ENCODE measurements at places on chromosomes 13 and 19.

DNA sequence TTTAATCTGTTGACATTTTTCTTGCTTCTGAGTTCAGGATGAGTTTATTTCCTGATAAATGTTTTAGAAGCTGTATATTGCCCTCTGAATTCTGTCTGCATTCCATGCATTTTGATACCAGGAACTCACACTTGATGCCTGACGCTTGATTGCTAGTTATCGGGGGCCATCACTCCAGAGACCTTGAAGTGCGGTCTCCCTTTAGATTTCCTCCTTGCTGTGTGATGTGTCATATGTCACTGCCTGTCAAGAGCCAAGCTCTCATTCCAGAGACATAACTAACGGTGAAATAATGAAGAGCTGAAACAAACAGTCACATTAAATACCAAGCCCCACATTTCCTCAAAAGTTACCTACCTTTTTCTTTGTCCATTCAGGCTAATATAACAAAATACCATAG lies 155.5 kb downstream of the TNFSF13B start:
- no peak for DNase-seq

DNA sequence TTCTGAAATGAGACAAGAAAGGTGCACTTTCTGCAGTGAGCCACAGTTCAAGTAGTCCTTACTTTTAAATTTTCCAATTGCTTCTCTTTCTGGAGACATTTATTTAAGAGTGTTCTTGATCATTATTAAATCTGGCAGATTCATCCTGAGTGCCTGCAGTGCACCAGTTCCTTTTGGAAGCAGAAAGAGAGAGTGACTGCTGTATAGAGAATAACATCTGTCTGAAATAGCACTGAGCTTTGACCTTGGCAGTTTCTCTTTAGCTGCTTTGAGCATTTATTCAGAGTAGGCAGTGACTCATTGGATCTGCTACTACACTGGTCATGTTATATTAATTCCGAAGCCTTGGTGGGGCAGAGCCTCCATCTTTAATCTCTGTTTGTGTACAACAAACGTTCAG lies 1373.7 kb downstream of the PCDH9 start:
- DNase-seq: no peak

DNA sequence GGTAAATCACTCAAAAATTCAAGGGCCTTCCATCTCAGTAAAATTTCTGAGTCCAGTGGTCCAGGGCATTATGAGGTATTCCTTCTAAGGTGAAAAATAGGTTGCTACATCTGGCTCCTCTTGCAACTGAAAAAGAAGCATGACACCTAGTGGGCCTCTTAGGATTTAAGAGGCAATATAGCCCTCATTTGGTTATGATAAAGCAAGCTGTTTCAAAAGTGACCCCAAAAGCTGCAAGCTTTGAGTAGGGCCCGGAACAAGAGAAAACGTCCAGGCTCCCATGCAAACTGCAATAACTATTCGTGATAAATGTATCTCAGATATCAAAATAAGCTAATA lies 1910.2 kb upstream of the PRR20A start:
- DNase-seq: no peak

GRCh38 chr19:34452723-34453122 lies 24.5 kb downstream of the UBA2 start:
- DNase-seq: no peak

DNA sequence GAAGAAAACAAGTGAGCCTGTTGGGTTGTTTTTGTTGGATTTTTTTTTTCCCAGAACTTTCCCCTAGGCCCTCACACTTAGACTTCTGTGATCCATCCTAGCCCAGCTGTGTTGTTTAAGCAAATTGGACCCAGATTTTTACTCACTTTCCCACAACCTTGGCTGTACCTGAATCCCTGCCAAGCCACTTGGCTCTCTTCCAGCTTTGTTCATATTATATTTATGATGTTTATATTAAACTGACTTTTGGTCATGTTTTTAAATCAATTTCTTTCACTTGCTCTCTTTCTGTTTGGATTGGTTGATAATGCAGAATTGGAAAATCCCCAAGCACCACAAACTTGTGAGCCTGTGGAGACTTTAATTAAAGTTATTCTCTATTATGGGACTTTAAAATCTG lies 16.6 kb downstream of the OLFM4 start:
- no peak for DNase-seq

GRCh38 chr13:99065235-99066015 lies 87.6 kb upstream of the DOCK9 start:
- no peak for DNase-seq

DNA sequence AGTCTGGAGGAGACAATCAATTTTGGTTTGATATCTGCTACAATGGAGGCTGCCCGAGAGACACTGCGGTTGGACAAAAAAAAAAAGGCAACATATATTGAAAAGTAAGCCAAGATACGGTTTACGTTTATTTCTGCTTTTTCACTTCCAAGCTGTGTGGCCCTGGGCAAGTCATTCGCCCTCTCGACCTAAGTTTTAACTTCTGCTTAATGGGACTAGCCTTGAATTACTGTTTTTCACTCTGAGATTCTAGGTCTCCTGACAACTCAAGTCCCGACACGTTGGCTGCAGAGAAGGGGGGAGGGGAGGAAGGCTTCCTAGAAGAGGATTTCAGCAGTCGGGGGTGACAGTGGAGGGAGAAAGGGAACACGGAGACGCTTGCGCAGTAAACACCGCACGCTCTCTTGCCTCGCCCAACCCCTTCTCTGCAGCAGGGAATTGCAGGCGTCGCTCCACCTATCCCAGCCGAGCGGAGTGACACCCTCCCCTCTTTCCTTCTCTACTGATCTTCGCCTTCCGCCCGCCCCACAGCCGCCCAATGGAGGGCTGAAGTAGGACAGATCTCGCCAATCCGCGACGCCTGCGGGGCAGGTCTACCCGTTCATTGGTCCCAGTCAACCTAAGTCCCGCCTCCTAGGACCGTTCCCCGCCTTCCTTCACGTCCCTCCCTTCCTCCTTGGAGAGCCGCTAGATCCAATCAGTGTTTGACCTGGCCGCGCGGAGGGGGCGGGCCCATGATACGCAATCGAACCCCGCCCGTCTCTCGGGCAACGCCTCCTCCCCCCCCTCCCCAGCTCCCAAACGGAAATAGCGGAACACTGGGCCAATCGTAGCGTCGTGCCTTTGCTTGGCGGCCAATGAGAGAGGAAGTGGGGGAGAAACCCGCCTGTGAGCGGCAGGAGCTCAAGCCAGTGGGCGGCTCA lies 533 bp upstream of the AP2A1 start:
- peak; percentile 100 for DNase-seq

DNA sequence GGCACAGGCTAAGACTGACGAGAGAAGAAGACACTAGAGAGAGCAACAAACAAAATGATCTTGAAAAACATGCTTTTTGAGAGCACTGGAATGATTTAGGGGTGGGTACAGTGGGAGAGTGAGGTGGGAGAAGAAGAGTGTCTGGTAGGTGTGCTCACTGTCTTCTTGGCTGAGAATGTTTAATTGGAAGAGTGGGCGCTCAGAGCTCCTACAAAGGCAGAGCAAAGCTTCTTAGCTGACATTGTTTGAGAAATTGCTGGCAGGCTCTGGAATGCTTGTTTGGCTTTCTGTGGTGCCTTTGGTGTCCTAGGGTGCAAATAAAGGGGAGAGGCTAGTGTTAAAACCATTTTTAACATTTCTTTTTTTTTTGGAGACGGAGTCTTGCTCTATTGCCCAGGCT lies 1.5 kb upstream of the LIPE start:
- DNase-seq: no peak

DNA sequence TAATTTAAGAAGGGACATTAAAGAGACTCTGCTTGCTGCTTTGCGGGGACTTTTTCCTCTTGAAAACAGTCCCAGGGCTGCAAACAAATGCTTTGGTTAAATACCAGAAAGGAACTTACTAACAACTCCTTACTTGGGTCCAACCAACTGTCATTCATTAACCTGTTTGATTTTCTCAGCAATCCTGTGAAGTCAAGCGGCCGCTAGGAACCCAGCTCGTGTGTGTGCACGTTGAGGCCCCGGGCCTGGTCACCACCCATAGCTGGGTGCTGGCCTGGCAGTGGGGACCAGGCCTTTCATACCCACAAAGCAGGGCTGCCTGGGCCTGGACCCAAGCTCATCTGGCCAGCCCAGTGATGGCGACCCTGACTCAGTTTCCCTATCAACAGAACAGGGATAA lies 50.7 kb downstream of the C1QTNF9 start:
- no peak for DNase-seq

DNA sequence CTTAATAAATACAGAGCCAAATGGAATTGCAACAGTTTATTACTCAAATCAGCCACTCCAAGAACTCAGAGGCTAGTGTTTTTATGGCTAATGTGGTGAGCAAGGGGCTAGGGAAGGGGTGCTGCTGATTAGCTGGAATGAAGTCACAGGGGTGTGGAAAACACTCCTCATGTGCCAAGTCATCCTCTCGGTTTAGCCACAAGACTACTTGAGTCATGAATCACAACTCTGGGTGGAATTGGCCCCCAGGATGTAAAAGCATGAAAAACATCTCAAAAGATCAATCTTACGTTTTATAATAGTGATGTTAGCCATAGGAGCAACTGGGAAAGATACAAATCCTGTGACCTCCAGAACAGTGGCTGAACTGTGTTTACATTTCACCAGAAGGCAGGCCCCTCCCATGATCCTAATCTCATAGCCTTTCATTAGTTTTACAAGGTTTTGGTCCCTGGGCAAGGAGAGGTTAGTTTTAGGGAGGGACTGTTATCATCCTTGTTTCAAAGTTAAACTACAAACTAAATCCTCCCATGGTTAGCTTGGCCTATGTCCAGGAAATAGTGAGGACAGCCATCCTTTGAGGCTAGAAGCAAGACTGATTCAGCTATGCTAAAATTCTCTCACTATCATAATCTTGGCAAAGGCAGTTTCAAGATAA lies 2020.1 kb upstream of the PCDH20 start:
- DNase-seq: no peak

- DNase-seq: no peak
These were observed 65.3 kb downstream of the PEPD start for GRCh38 chr19:33456076-33456844.

DNA sequence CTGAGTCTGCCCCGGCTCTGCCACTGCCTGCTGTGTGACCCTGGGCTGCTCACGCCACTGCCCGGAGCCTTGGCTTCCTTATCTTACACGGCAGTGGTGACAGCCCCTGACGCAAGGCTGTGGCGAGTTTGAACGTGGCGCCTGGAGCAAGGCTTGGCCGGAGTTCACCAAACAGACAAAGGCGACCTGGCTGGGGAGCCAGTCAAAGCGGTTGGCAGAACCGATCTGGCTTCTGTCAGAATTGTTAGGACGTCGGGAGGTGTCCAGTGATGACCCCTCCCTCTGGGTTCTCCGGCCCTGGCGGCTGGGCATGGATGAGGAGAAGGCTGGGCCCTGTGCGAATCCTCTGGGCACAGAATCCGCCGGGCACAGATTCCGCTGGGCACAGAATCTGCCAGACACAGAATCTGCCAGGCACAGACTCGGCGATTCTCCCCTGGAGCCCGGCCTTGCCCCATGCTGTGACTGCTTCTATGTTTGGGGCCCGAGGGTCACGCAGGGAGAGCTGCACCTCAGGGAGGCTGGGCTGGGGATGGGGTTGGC lies 11.7 kb upstream of the TMEM255B start:
- DNase-seq: no peak

- no peak for DNase-seq
These were observed 1.7 kb downstream of the KLF5 start for GRCh38 chr13:73060251-73061160.

- no peak for DNase-seq
These were observed 32.5 kb downstream of the ZC3H4 start for GRCh38 chr19:47081095-47081494.

GRCh38 chr13:95239283-95239682 lies 62.0 kb downstream of the ABCC4 start:
- DNase-seq: no peak
